Urinary bladder (tissue), 4 donors: ENCODE measurements at places on chromosomes 6 and 20. TPM values are rescaled to one million over a fixed set of nuclear protein-coding genes. Genes with fewer than 3 reads are reported as not detected.

The SIRPD gene
- polyA plus RNA-seq = 0.53 TPM

The CAGE1 gene
- not detected for polyA plus RNA-seq

The PPP1R16B gene
- 8.0 TPM for polyA plus RNA-seq

The SLCO4A1 gene
- 24.8 TPM for polyA plus RNA-seq

DNA sequence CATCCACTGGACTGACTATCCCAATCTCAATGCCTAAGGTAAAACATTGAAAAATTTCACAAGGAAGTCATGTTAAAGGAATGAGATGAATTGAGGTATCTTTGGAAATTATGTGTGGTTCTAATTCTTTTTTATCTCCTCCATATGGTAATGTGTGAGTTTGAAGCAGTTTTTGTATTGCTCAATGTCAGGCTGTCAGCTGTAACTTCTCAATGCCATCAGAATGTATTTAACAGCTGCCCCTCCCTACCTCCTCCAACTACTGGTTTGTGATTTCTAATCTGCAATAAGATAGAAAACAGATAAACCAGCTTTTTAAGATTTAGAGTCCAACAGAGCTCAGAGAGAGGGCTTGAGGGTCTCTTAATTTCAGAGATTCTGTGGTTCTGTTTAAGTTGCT lies 1005.8 kb upstream of the ADGRB3 start:
- no peak for DNase-seq

DNA sequence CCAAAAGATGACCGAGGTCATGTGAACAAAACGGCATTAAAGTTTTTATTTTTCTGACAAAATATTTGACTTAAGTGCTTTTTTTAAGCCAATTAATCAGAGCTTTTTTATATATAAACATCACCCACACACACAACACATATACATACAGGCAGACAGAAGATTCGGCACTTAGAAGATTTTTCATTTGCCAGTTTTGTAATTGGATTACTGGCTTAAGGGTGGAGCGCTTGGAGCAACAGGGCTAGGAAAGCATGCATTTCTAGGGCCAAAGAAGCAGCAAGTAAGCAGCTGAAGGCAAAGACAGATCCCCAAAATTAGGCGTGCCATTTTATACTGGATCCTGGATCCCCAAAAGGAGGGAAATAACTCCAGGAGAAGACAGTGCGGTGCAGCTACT lies 30.3 kb downstream of the SAMD5 start:
- no peak for DNase-seq

GRCh38 chr20:16803965-16804792 lies 56.0 kb downstream of the OTOR start:
- DNase-seq = peak; percentile 21

- no peak for DNase-seq
These were observed at the start of gene TOX2 for GRCh38 chr20:43914311-43915210. TSS of gene TOX2 (plus strand) at chr20:43914852. CDS start at chr20:43914892, 40 bp downstream.

GRCh38 chr6:6863970-6864639 lies 243.7 kb upstream of the RREB1 start:
- no peak for DNase-seq

- DNase-seq = no peak
These were observed 1.5 kb downstream of the ZCCHC3 start for GRCh38 chr20:298776-299391.

DNA sequence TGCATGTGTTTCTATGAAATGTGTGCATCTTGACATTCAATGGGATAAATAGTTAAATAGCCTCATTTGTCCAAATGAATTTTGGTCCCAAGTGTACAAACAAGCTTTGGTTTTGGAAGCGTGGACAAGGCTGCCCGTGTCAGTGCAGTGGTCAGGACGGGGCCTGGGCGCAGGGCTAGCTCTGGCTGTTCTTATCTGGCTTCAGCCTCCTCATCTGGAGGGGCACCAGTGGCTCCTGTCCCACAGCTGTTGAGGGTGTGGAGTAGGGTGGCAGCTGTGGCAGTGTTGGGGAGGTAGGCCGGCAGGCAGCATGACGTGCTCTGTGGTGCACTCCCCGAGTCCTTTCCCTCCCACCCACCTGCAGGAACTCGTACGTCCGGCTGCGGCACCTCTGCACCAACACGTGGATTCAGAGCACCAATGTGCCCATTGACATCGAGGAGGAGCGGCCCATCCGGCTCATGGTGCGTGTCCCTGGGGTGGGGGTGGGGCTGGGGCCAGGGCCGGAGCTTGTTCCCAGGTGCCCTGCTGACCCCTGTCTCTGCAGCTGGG lies 43.5 kb downstream of the ITPR3 start:
- no peak for DNase-seq

GRCh38 chr6:158464483-158464882 lies 95.4 kb upstream of the TMEM181 start:
- DNase-seq = no peak

GRCh38 chr20:46214824-46215488 lies 93.3 kb downstream of the CDH22 start:
- no peak for DNase-seq

DNA sequence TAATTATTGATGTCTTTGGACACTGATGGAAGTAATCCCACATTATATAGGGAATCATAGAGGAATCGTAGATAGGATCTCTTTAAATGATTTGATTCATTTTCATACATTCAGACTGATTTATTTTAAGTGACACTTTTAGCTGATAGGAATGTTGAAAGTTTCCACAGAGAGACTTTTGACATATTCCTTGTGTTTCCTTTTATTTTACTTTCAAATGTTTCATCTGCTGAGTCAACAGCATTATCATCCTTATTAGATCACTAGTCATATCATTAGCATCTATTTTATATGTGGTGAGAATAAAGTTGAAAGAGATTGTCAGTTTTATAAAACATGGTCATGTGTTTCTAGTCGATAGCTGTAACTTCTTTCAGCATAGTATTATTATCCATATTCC lies 13.4 kb downstream of the DCBLD1 start:
- DNase-seq = no peak

GRCh38 chr6:57173056-57173885 lies 1.1 kb downstream of the BAG2 start:
- peak; percentile 5 for DNase-seq

GRCh38 chr20:10436053-10436699 lies 1.1 kb downstream of the SLX4IP start:
- no peak for DNase-seq

DNA sequence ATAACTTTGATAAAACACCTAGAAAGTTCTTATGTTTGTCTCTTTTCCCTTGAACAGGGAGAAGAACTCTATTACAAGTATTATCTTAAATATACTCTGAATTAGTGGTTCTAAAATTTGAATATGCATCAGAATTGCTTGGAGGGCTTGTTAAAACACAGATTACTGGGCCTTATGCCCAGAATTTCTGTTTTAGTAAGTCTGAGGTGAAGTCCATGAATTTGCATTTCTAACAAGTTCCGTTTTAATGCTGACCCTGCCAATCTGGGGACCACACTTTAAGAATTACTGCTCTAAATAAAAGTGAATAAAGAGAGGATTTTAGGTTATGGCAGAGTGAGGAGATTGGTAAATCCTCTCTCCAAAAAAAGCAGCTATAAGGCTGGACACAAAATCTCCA lies 168.1 kb upstream of the FLRT3 start:
- DNase-seq = no peak

DNA sequence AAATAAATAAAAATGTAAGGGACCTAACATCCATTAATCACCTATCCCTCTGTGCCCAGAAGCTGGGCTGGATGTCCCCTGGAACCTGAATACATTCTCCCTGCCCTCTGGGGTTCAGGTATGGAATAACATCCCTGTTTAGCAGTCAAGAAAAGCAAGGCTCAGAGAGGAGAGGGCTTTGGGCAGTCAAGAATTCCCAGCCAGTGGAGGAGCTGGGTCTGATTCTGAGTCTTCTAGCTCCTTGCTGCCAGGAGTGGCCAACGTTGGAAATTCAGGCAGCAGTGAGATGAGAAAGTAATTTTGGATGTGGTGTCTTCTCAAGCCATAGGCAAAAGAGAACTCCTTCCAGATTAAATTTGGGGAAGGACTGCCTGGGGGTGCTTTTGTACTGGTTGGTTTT lies 42.6 kb upstream of the ZNFX1 start:
- DNase-seq = no peak

DNA sequence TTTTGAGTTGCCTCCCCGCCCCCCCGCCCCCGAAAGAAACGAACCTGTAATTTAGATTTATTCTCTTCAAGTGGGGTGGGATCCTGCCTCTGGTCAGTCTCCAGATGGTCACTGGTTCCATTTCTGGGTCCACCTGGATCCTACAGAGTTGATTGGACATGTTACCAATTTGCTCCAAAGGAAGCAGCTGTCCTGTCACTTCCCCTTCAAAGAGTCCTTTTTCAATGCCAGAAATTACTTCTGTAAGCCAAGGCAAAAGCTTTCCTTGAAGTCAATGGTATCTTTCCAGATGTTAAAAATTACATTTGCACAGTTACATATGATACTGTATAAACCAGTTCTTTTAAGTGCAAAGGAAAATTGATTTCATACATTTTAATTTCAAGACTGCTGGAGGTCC lies 12.0 kb upstream of the ANKRD60 start:
- no peak for DNase-seq

DNA sequence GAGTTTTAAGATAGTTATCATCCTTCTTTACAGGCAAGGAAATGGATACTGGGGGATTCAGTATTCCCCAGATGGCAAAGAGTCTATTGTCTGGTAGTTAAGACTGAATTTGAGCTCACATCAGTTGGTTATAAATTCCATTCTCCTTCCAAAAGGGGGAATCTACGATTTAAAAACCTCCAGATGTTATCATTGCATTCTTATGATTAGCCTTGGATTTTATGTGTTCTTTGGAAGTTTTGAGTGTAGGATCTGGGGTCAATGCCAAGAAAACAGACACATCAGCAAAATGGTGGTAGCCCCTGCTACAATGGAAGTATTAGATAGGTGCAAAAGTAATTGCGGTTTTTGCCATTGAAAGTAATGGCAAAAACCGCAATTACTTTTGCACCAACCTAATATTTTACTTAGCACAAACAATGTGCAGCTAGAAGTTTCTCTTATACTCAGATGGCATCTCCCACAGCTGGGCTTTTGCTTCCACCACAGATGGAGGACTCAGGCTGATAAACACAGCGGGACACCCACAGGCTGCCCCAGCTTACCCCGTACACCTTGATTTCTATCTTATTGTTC lies 168.2 kb upstream of the RIN2 start:
- no peak for DNase-seq

- DNase-seq = no peak
These were observed 188.6 kb downstream of the PRL start for GRCh38 chr6:22108199-22108598.

DNA sequence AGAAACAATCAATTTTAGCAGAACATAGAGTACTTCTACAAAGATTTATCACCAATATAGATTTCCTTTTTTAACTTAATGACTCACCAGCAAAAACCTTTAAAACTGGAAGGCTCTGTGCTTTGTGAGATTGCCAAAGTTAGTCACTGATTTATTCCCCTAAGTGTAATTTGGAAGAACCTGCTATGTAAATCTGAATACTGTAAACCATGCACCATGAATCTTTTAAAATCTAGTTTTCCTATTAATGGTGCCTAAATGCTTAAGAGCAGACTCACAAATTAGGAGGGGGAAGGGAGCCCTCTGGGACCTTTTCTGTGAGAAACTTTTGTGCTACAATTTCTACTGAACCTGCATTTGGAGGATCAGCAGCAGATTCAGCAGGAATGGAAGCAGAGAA lies 57.8 kb upstream of the PNRC1 start:
- peak; percentile 83 for DNase-seq

GRCh38 chr6:75892384-75892783 lies 143.3 kb downstream of the MYO6 start:
- DNase-seq = no peak

GRCh38 chr6:111943726-111944125 lies 70.5 kb upstream of the FYN start:
- DNase-seq = no peak

DNA sequence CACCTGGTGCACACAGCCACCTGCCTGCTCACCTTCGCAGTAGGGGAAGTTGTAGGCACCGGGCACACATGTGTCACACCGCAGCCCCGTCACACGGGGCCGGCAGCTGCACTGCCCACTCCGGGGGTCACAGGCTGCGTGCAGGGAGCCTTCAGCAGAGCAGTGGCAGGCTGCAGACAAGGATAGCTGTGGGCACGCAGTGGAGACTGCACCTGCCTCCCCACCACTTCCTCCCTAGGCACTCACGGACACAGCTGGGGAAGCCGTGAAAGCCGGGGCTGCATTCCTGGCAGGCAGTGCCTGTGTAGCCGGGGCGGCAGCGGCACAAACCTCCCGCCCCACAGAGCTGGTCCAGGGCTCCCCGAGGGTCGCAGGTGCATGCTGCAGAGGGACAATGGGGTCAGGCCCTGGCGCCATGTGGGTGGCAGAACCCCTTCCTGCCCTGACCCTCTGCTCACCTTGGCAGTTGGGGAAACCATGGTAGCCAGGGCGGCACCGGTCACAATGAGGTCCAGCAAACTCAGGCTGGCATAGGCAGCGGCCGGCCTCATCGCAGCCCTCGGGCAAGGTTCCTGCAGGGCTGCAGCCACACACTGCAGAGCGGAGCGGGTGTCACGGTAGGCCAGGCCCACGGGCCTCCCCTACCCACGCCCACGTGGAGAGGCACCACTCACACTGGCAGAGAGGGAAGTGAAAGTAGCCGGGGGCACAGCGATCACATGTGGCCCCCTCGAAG lies 29.4 kb downstream of the LAMA5 start:
- DNase-seq = no peak

DNA sequence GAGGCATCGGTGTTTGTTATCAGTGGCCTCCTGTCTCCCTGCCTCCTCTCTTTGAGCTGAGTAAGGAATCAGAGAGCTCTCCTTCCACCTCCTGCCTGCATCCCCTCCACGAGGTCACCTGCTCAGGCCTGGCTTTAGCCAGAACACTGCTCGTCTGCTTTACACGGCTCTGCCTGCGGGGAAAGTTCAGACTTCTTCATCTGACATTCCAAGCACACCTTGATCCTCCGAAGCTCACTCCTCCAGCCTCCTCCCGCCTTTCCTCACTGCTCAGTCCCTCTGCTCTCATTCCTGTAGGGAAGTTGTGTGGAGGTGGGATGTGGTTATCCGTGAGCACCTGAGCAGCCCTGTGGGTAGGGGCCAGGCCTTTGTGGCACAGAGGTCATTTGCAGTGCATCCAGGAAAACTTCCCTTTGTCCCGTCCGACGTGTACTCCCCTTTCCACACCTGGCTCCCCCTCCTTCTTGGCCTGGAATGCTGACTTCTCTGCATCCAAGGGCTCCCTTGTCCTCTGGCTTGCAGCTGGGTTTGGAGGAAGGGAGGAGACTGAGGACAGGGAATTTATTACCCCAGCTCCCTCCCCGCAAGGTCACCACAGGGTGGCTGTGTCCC lies 12.8 kb upstream of the CCDC167 start:
- no peak for DNase-seq

DNA sequence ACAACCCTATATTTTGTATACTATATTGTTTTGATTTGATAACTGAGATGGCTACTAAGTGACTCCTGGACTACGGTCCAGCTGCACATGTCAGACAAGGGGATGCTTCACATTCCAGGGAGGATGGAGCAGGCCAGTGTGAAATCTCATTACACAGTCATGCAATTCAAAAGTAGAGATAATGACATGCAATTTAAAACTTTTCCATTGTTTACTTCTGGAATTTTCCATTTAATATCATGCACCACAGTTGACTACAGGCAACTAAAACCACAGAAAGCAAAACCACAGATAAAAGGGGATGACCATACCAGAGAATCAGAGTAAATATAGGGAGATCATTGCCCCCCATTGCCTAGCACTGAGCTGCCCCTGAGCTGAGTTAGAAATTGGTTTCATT lies 366.4 kb downstream of the BTBD9 start:
- DNase-seq = no peak
